ENCODE measurements at places on chromosomes 3 and 15.

- no peak for DNase-seq
Measured at GRCh38 chr3:7188551-7188950, 327.6 kb downstream of the GRM7 start.

DNA sequence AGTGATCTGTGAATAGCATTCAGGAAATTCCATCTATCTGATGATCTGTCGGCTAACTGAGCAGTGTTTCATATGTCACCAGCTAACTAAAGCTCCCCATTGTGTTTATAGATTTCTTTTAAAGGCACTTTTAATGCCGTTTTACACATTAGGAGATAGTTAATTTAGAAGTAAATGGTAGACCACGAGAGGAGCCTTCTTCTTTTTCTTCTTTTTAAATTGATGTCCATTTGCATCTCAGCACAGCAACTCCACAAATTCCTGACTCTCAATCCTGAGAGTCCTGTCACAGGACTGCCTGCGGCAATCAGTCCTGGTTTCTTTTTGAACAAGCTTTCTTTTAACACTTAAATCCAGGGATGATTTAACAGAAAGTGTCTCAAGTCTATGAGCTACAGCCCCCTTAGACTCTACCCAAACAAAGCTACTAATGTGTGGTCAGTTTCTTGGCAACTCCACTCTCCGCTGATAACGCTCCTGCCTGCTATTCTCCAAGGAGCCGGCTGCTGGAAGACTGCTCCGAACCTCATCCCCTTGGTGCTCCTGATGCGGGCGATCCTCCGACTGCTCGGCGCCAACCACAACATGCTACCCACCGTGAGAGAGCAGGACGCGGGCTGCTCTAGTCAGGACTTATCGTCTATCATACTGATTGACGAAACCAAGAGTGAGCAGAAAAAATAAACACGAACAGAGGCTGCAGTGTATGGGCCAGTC, 421.4 kb downstream of the MECOM start:
- DNase-seq: no peak

GRCh38 chr3:146969356-146969755, 364.2 kb upstream of the PLSCR5 start:
- DNase-seq: no peak

DNA sequence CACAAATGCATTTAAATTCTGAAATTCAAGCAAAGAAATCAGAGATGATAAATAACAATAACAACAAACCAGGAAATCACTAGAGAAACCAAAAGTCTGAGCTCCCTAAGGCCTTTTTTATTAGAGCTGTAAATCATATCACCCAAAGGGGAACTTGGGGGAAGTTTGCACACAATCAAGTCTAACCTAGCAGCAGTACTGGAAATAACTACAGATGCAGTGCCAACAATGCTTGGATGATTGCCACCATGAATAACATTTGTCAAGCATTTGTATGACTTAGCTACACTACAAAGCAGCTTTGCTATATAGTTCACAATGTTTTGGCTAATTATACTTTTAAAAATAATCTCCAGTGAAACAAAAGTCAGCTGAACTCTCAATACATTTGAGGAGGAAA, 27.8 kb downstream of the SHQ1 start:
- no peak for DNase-seq

DNA sequence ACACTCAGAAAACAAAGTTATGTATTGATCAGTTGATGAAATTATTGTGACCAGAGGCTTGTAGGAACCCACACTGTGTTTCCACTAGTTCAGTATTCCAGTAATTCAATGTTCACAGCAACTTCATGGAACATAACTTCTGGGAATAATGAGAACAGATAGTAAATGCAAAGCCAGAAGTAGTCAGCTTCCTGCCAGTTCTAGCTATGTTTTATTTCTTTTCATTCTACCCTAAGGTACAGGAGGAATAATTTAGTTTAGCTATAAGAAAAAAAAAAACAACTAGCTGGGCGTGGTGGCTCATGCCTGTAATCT, 48.6 kb downstream of the ARHGEF26 start:
- DNase-seq: no peak

GRCh38 chr3:127820221-127820825, 2.0 kb downstream of the MGLL start:
- DNase-seq: no peak

GRCh38 chr3:21158861-21159542, 592.0 kb downstream of the ZNF385D start:
- DNase-seq: no peak

DNA sequence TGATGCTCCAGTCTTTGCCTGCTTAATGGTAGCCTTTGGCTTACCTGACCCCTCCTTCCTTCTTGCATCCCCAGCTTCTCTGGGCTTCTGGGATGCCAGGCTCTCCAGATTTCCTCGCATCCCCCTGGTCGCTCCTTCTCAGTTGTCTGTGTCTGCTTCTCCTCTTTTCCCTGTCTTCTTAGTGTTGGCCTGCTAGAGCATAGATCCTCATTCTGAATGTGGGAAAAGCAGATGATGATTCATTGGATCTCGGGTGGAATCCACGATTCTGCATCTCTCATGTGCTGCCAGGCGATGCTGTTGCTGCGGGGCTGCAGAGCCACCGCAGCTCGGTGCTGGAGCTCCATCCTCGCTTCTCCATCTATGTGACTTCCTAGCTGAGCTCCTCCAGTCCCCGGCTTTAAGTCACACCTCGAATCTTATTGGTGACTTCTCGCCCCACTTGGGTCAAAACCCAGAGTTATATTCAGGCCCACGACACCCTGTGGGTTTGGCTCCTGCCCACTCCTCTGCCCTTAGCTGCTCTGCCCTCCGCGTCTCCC, 47.4 kb downstream of the CGNL1 start:
- no peak for DNase-seq

GRCh38 chr3:25899352-25900101, 109.6 kb downstream of the OXSM start:
- DNase-seq: no peak

GRCh38 chr15:36960179-36960946, 140.0 kb downstream of the MEIS2 start:
- no peak for DNase-seq

DNA sequence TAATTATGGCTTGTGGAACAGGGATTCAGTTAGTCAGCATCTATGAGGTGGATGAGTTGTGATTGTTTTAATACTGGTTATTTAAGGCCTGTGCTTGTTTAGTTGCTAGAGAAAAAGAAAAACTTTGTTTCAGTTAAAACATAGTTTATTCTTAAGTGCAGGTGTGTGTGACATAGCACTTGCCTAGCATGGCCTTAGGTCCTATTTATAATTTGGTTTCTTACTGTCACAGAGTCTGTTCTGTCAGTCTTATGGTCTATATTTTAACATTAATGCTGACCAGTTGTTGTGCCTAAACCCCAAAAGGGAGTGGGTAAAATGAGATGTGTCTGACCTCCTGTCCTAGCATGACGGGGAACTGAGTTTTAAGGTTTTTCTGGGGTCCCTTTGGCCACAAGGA, 486.3 kb downstream of the ZIC1 start:
- DNase-seq: no peak

DNA sequence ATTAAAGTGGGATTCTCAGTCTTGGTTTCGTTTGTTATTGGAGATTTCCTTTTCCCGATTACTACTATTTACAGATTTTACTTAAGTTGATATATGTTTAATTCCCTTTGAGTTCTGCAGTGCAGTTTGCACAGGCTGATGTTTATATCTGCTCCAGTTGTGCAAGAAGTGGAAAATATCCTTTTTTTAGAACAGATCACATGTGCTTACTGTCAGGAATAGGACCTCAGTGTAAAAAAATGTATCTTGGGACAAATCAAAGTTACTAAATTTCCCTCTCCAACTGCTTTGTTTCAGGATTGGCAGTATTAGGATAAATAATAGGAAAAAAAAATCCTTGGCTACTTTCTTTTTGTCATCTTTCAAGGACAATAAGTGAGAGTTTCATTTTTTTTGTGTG, 6.9 kb downstream of the MITF start:
- DNase-seq: no peak

DNA sequence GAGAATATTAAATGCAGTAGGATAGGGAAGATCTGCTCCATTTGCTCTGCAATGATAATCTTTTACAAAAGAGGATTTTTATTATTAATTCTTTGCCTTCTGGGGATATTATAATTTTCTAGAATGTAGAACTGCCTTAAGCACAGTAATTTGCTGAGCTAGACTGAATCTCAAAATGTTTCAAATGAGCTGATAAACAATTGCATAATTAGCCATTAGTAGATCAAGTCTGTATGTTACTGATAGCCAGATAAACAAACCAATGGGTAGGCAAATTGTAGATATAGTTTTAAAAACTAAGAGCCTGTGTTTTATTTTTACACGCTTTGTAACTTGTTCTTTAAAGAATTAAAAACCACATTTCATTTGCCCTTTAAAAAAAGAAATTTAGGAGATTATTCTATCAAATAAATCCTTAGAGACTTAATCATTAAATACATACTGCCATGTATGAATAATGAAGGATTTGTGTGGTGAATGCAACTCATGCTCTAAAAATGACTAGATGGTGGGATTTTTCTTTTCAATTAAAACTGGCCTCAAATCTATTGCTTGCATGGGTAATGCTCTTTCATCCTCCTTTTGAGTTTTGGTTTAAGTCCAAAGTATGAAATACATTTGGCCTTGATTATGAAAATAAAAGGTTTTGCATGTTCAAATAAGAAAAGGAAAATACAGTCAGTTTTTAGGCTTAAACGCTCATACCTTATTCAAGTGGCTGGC, 32.6 kb upstream of the NANOGP8 start:
- DNase-seq: no peak

- no peak for DNase-seq
Measured at GRCh38 chr3:73718326-73719110, 93.8 kb upstream of the PDZRN3 start.

Data from activated naive CD4-positive, alpha-beta T cell treated with Interleukin-2 at 50 U/mL for 16 hours (primary cell).